Caki2 (cell line): ENCODE measurements at places on chromosomes 13 and 19. TPM values are rescaled to one million over a fixed set of nuclear protein-coding genes. Genes with fewer than 3 reads are reported as not detected.

The ZIC5 gene
- total RNA-seq: 1.5 and 3.8 TPM in 2 replicates

The MARK4 gene
- total RNA-seq: 10.4 and 24.1 TPM in 2 replicates

The KLK5 gene
- total RNA-seq: not detected in 2 replicates

The ALG5 gene
- total RNA-seq: 5.0 and 10.6 TPM in 2 replicates

The CYP2F1 gene
- not detected in 2 replicates for total RNA-seq
